ENCODE measurements at places on chromosomes 12 and 14.

DNA sequence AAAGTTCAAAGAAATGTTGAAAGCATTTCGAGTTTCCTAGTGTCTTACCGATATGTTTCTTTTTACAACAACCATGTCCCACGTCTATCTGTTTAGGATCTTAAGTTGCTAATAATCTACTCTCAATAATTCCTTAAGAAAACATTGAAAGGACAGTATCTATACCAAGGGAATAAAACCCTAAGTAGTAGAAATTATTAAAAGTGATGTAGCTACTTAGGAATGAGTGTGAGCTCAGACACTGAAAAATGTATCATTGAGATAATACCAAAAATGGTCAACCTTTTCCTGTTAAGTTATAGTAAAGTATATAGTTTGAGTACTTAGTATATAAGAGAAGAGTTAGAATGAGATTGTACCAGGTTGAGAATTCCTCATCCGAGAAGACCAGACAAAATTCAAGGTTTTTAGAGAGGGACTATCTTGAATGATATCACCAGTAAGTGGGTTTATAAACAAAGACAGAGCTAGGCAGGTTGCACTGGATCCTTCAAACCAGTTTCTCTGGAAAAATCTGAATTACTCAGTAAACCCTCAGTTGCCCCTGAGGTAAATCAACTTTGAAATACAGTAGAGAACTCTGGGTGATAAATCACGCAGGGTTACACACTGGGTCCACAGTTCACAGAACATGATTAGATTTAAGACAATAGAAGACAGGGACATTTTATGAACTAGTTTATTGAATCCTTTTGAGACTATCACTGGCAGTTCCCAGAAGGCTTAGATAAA is 96.8 kb downstream of the ERGIC2 start:
- no peak for DNase-seq

GRCh38 chr14:104302794-104303405 is 164.5 kb downstream of the KIF26A start:
- DNase-seq = no peak

DNA sequence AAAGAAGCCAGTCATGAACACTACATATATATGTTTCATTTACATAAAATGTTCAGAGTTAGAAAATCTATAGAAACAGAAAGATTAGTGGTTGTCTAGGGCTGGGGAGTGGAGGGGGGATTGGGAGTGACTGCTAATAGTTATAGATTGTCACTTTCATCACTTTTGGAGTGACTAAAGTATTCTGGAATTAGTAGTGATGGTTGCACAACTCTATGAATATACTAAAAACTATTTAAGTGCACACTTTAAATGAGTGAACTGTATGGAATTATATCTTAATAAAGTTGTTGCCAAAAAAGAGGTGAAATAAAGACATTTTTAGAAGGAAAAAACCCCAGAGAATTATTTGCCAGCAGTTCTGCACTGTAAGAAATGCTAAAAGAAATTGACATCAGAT is 9.5 kb downstream of the CATSPERB start:
- no peak for DNase-seq

GRCh38 chr12:21248679-21249078 is 86.0 kb downstream of the SLCO1A2 start:
- DNase-seq = no peak

- no peak for DNase-seq
Observed at GRCh38 chr14:23530375-23531055, 21.1 kb downstream of the ZFHX2 start.

GRCh38 chr12:118429688-118430383 is 53.5 kb downstream of the SUDS3 start:
- DNase-seq = no peak

- DNase-seq = no peak
Observed at GRCh38 chr14:51357250-51357649, 117.2 kb downstream of the TMX1 start.

DNA sequence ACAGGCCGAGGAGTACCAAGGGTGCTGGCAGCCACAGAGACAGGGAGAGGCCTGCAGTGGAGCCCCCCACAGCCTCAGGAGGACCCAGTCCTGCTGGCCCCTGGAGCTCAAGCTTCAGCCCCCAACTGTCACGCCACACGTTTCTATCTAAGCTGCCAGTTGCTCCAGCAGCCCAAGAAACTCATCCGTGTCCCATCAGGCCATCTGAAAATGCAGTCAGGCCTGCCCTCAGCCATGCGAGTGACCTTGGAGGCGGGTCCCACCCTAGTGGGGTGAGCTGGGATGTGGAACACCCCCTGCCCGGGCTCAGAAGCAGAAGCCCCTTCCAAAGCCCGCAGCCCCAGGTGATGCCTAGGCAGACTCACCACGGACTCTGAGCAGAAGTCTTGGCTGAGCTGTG is 158.9 kb downstream of the RIMBP2 start:
- no peak for DNase-seq

Data from stimulated activated CD4-positive, alpha-beta T cell treated with anti-CD3 and anti-CD28 coated beads, Interleukin-15, amount 100 ng/mL, for 48 hours (primary cell).